Stimulated activated CD4-positive, alpha-beta T cell treated with anti-CD3 and anti-CD28 coated beads, Interleukin-1b, Interleukin-23, amount 100 ng/mL, for 48 hours (primary cell): ENCODE measurements at places on chromosomes 3 and 15.

DNA sequence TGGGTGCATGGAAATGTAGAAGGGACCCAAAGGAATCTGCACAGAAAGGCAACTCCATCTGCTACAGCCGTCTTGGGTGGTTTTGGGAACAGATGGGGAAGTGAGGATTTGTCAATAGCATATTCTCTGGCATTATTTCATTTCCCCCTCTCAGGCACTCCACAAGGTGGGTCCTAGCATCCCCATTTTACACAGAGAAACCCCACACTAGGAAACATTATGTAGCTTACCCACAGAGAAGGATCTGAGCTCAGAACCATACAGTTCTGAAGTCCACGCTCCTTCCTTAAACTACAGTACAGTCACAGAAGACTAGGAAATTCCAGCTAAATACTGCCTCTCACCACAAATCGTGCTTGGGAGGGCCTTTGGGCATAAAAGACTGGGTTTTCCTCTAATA lies 61.2 kb upstream of the CTNNB1 start:
- DNase-seq, result no peak

- no peak for DNase-seq
These were observed 9.9 kb downstream of the ALDH1A3 start for GRCh38 chr15:100889385-100890050.

GRCh38 chr3:98068824-98069223 lies 18.1 kb upstream of the OR5AC2 start:
- no peak for DNase-seq

GRCh38 chr3:113141543-113141942 lies 69.8 kb upstream of the BOC start:
- DNase-seq, result no peak

DNA sequence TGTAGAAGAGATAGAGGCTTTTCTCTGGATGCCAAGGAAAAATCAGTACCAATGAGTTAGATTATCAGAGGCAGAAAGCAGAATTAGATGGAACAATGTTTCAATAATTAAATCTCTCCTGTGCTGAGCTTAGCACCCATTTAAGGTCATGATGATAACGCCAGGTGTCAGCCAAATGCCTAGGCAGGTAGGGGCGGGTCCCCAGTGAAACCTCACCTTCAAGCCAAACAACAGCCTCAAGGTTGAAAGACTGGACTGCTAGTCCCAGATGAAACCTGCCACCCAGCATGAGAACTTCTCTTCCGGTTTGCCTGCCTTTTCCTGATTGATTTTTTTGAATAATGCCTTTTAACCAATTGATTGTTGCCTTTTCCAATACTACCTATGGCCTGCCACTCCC lies 363.0 kb downstream of the PLOD2 start:
- DNase-seq, result no peak

DNA sequence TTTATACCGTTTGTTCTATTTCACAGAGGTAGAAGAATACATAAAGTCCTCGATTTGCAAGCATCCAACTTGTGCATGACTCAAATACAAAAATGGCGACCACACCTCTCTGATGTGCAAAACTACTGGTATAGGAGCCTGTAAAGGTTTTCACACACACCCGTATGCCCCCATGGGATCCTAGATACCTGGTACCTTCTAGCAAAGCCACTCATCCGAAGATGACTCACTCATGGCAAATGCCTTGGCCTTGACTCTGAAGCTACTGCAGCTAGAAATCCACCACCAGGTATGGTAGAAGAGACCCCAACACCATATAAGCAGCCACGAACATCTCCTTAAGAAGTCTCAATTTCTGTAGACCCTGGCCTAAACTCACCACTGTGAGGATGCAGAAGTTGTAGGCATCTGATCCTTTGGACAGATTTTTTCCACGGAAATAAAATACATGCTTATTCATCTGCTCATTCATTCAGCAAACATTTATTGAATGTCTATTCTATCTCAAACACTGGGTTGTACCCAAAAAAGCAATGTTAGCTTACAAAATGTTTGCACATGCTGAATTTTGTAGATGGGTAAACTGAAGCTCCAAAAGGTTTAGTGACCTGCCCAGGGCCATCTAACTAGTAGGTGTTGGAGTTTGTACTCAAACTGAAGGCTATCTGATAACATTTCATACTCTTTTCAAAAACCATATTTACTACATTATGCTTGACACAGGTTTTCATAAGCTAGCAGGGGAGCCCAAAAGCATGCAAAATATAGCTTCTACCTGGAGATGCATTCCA lies 158.8 kb downstream of the RORA start:
- DNase-seq, result no peak

- DNase-seq, result no peak
These were observed 77.4 kb downstream of the SNRK start for GRCh38 chr3:43363621-43364266.

GRCh38 chr3:177135841-177136492 lies 61.3 kb downstream of the TBL1XR1 start:
- no peak for DNase-seq

- DNase-seq, result peak; percentile 16
These were observed 455.0 kb upstream of the THBS1 start for GRCh38 chr15:39125904-39126303.

GRCh38 chr3:46442576-46443530 lies 21.9 kb downstream of the LTF start:
- DNase-seq, result no peak

GRCh38 chr15:41979493-41980266 lies 7.3 kb upstream of the EHD4 start:
- no peak for DNase-seq

GRCh38 chr15:28098766-28099554 lies at the start of gene OCA2:
Gene OCA2 (minus strand): TSS chr15:28099315. CDS start chr15:28081874, 17,441 bp downstream.
- DNase-seq, result peak; percentile 62

DNA sequence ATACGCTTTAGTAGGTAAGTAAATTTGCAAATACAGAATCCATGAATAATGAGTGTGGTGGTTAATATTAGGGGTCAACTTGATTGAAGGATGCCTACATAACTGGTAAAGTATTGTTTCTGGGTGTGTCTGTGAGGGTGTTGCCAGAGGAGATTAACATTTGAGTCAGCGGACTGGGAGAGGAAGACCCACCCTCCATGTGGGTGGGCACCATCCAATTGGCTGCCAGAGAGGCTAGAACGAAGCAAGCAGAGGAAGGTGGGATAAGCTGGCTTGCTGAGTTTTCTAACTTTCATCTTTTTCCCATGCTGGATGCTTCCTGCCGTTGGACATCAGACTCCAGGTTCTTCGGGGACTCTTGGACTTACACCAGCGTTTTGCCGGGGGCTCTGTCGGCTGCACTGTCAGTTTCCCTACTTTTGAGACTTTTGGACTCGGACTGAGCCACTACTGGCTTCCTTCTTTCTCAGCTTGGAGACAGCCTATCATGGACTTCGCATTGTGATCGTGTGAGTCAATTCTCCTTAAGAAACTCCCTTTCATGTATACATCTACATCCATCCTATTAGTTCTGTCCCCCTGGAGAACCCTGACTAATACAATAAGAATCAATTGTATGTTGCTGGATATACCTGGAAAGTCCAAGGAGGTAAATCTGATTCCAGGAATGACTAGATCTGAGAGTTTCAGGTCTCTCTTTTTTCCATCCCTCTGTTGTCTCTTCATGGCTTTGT lies 25.8 kb upstream of the NEDD4 start:
- DNase-seq, result no peak
